Stimulated activated CD8-positive, alpha-beta memory T cell treated with anti-CD3 and anti-CD28 coated beads, Interleukin-4, amount 100 ng/mL, for 1 hour (primary cell): ENCODE measurements at places on chromosomes 12 and 14.
A peak's percentile ranks its signal among the peaks of the same experiment; 100 is the strongest.

DNA sequence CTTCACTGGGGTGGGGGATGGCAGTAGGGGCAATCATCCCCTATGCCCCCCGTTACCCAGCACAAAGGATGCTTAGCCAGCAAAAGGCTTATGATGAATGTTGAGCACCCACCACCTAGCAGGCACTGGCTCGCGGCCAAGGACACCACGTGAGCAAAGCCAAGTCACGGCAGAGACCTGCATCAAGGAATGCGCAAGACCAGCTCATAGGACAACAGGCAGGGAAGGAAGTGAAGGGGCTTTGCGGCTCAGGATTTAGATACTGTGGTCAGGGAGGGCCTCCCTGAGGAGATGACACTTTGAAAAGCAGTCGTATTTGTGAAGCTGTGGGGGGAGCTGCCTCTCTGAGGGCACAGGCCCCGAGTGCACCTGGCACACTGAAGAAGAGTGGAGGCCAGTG lies 32.8 kb downstream of the SH2B3 start:
- DNase-seq: peak; percentile 51

GRCh38 chr12:124742111-124742510 lies 121.6 kb downstream of the SCARB1 start:
- DNase-seq: no peak

DNA sequence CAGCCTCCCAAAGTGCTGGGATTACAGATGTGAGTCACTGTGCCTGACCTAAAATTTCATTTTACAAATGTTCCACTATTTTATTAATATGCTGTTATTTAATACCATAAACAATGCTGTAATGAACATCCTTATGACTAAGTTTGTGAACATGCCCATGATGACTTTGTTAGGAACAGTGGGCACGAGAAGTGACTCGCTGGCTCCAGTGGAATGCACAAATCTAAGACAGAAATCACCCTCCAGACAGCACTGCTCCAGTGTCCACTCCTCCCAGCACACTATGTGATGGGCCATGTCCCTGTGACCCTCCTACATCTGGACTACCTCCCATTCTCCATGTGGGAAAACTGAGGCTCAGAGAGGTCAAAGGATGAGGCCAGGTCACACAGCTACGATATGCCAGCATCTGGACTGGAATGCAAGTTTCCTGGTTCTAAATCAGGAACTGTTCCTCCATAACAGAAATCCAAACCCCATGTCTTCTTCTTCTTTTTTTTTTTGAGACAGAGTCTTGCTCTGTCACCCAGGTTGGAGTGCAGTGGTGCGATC lies 57.9 kb downstream of the GPR68 start:
- DNase-seq: no peak

DNA sequence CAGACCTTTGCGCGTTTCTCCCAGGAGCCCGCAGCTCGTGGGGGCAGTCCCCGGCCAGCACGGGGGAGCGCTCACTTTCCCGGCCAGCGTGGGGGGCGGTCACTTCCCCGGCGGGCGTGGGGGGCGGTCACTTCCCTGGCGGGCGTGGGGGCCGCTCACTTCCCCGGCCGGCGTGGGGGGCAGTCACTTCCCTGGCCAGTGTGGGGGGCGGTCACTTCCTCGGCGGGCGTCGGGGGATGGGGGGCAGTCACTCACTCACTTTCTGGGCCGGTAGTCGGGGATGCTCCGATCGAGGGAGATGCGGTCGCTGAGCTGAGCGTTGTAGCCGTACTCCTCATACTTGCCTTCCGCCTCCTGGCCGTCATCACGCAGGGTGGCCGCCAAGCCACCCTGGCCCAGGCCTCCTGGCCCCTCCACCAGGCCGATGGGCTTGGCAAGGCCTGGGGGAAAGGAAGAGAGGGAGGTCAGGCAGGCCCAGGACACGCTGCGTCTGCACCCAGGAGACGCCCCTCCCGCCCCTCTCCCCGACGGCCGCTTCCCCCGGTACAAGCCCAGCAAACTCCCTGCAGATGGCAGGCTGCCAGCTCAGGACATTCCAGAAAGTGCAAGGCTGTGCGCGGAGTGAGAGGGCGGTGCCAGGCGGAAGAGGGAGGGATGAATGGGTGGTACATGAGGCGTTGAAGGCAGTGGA lies 43.3 kb downstream of the GALNT9 start:
- no peak for DNase-seq

GRCh38 chr12:4506870-4507269 lies 31.8 kb upstream of the RAD51AP1 start:
- DNase-seq: no peak

DNA sequence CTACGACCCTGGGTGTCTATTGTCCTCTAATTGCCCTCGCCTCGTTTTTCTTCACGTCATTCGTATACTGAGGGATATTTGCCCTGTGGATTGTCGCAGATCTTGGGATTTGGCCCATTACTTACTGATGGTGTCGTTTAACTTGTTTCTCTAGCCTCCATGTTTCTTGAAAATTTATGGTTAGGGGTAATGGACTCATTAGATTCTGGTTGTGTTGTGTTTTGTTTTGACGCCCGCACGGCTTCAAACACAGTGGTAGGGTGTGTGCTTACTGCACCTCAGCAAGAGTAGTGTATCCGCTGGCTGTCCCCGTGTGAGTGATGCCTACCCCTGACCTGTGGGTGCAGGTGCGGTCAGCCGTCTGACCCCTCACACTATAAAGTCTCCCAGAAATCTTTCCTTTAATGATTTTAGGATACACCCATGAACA lies 874 bp upstream of the RNU6-8 start:
- no peak for DNase-seq

DNA sequence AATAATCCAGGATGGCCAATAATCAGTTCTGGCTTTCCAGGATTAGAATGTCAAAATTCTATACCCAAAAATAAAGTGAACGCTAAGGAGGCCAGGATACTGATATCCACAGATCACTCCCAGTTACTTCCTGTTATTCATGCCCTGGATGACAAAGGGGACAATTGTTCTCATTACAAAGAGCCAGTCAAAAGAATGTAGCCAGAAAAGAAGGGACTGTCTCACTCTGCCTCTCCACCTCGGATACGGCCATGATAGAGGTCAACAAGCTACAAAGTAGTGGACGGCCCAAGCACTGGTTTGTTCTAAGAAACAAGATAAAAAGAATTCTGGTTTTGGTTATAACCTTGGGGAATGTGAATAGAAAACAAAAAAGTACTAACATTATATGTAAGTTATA lies 116.1 kb upstream of the ATF7IP start:
- DNase-seq: no peak

DNA sequence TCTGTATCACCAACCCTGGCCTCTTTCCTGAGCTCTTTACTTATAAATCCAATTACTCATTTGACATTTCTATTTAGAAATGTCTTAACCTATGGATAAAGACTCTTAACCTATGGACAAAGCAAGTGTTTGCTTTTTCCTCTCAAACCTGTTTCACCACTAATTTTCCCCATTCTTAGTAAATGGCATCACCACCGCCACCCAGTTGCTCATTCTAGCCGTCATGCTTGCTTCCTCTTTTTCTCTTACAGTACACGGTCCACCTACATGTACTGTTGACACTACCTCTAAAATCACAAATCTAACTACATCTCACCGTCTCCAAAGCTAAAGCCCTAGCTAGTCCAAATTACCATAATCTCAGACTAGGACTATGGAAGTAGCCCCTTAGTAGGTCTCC lies 60.0 kb downstream of the CAPS2 start:
- no peak for DNase-seq

DNA sequence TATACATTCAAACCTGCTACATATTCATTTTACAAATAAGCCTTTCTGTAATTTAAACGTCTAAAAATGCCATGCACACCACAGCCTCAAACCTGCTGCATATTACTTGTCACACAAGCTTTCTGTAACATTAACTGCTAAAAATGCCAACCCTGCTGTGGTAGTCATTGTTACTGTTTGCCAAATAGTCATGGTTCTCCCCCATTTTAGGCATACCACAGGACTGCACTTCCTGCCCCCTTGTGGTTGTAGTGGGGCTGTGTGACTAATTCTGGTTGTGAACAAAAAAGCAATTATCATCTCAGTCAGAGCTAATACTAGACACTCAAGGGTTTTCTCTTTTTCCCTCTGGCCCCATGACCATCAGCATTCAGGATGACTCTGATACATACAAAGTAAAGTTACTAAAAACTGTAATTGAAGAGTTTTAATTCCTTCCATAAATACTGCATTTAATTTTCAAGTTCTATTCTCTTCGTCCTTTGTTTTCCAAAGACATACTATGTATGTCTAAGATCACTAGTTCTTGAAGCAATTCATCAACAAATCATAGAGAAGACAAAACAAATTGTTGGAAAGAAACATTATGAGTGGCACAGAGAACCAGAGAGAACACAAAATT lies 5.7 kb upstream of the SLC35F4 start:
- no peak for DNase-seq

DNA sequence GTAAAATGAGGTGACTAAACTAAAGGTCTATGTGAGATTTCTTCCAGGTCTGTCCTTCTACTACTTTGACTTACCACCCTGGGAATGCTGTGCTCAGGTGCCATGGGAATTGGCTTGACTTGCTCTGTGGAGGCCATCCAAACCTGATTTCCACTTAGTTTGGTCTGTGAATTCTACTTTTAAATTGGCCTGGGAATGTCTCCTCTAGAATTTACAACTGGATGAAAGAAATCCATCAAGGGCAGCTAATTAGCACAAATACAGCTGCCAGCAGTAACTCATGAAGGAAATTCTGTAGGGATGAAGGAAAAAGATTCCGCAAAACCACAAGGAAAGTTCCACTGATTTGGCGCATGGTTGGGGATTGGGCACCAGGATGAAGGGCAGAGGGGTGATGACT lies 31.7 kb upstream of the FRMD6 start:
- DNase-seq: no peak

GRCh38 chr14:65604936-65605335 lies 192.4 kb downstream of the FUT8 start:
- DNase-seq: no peak

DNA sequence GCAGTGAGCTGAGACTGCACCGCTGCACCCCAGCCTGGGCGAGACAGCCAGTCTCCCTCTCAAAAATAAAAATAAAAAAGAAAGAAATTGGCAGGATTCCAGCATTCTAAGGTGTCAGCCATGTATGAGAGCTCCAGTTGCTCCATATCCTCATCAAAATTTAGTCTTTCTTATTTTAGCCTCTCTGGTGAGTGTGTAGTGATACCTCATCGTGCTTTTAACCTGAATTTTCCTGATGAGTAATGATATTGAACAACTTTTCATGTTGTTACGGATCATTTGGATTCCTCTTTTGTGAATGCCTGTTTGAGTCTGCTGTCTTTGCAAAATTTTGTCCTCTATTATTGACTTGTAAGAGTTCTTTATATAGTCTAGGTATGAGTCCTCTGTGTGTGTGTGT lies 28.5 kb downstream of the CCDC60 start:
- no peak for DNase-seq

- no peak for DNase-seq
Observed at GRCh38 chr12:110694330-110694901, 5.5 kb upstream of the HVCN1 start.

DNA sequence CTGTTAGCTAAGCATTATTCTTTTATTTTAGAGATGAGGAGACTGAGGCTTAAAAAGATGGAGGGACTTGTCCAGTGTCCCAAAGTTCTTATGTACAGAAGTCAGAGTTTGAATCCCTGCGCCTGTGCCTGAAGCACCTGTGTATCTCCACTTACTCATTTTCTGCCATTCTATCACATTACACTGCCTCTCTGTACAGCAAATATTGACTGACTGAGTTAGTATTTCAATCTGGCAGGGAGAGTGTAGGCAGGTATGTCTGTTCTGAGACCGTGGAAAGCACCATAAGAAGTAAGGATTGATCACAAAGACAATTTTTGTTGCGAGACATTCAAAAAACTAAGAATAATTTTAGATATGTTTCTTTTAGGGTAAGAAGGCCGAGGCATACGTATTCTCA lies 162.7 kb downstream of the KITLG start:
- no peak for DNase-seq

- DNase-seq: no peak
Observed at GRCh38 chr12:81084811-81085350, 7.0 kb downstream of the ACSS3 start.

- no peak for DNase-seq
Observed at GRCh38 chr12:62268956-62269355, 8.8 kb downstream of the USP15 start.

DNA sequence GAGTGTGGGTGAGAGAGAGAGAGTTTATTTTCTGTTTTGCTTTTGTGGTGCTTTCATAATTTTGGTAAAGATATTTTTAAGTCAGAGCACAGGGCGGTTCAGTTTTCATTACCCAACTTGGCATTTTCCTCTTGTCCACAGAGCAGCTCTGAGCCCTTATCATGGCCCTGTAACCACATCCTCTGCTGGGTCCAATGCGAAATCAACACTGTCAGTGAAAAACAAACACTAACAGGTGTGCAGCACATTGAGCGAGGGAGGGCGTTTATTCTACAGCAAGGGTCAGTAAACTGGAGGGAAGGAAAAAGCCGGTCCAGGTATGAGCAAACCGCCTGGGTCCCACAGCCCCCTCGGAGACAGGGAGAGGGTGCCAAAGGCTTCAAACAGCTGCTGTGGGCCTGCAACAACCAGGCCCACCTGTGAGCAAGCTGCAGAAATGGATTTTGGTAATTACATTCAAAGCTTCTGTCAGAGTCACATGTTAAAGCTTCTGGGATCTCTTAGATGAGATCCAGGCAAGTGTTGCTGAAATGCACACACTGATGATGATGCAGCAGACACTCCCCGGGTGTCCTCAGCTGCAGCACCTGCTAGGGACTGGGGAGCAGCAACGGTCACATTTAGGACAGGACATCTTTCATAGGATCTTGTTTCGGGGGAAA lies 132.7 kb upstream of the DYRK2 start:
- no peak for DNase-seq

DNA sequence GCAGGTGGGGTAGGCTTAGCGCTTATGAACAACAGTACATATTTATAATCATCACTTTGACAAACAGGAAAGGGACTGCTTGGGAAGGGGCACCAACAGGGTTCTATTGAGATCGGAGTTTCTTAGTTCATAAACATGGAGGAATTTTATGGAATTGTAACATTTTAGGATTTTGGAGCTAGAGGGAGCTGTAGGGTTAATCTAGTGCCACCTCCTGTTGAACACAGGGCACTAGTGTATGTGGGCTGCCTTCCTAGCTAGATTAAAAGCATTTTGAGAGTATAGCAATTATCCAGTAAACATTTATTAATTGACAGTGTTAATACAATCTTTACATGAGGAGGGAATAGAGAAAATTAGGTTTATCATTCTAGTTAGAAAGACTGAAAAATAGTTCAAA lies 23.1 kb upstream of the TBC1D30 start:
- DNase-seq: no peak

DNA sequence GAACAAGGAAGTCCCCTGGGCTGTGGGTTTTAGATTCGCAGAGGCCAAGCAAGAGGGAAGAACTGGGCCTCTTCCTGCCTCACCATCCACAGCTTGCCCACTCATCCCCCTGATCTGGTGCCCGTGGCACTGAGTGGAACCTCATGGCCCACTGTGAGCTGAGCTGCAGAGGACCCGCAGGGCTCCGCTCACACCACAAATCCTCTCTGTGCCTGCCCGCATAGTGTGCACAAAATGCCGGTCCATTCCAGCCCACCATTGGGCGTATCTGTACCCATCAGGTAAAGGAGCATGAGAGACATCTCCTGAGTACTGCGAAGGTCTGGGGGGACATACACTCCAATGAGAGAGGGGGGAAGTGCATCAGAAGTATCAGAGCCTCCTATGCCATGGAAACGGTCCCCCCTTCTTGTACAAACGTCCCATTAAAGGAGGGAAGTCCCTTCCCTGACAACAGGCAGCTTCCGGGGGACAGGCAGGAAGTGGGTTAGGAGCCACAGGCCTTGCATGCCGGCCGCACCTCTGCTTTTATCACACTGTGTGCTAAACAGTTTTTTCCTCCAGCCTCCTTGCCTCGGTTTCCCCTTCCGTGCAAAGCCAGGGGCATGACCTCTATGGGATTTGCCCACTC lies 309.4 kb upstream of the DIO3 start:
- DNase-seq: no peak

- DNase-seq: no peak
Observed at GRCh38 chr14:50002926-50003212, 110.0 kb downstream of the ARF6 start.
